ENCODE measurements at places on chromosomes 7 and 10.
A peak's percentile ranks its signal among the peaks of the same experiment; 100 is the strongest.

GRCh38 chr7:155477476-155477875, 19.5 kb downstream of the EN2 start:
- DNase-seq, result no peak

- peak; percentile 31 for DNase-seq
Observed at GRCh38 chr7:10412422-10413019, 561.2 kb upstream of the PHF14 start.

DNA sequence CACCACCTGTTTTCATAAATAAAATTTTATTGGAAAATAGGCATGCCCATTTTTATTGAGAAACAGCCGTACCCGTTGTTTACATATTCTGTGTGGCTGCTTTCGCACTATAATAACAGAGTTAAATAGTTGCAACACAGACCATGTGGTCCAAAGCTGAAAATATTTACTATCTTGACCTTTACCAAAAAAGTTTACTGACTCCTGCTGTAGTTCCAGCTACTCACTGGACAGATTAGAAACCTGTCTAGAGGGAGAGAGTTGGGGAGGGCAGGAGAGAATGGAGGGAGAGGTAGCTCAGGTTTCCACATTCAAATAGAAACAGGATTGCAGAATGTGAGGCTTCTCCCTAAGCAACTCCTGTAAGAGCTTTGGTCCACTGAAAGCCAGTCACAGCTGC, 55.1 kb upstream of the GLCCI1 start:
- no peak for DNase-seq

DNA sequence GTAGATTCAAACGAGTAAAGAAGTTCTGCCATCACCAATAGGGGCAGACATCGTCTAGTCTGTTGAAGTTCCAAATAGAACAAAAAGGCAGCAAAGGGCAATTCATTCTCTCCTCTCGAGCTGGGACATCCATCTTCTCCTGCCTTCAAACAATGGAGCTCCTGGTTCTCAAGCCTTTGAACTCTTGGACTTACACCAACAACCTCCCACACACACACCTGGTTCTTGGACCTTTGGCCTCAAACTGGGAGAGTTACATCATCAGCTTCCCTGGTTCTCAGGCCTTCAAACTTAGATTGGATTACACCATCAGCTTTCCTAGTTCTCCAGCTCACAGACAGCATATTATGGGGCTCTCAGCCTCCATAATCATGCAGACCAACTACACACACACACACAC, 9.8 kb upstream of the GIMAP5 start:
- DNase-seq, result no peak

DNA sequence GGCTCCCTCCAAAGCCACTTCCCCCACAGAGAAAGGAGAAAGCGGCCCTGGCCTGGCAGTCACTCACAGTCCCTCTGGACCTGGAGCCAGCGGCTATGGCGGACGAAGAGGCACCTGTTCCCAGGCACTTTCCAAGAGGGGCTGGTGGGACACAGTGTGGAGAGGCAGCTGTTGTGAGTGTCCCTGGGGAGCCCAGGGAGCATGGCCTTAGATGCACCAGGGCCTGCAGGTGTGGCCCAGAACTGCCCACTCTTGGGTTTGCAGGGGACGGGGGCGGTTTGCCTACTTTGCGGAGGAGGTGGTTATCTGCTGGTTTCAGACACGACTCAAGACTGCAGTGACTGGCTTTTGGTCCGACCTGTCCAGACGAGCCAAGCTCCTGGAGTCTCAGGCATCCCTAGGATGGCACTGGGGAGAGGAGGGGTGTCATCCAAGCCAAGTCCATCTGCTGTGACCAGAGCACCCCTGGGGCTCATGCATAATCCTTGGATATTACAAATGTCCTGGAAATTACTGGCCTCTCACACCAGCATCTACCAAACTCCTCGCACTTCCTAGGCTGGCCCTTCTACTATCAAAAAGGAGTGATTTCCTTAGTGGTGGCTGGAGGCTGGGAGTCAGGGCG, 18.4 kb downstream of the CTBP2 start:
- DNase-seq, result no peak

DNA sequence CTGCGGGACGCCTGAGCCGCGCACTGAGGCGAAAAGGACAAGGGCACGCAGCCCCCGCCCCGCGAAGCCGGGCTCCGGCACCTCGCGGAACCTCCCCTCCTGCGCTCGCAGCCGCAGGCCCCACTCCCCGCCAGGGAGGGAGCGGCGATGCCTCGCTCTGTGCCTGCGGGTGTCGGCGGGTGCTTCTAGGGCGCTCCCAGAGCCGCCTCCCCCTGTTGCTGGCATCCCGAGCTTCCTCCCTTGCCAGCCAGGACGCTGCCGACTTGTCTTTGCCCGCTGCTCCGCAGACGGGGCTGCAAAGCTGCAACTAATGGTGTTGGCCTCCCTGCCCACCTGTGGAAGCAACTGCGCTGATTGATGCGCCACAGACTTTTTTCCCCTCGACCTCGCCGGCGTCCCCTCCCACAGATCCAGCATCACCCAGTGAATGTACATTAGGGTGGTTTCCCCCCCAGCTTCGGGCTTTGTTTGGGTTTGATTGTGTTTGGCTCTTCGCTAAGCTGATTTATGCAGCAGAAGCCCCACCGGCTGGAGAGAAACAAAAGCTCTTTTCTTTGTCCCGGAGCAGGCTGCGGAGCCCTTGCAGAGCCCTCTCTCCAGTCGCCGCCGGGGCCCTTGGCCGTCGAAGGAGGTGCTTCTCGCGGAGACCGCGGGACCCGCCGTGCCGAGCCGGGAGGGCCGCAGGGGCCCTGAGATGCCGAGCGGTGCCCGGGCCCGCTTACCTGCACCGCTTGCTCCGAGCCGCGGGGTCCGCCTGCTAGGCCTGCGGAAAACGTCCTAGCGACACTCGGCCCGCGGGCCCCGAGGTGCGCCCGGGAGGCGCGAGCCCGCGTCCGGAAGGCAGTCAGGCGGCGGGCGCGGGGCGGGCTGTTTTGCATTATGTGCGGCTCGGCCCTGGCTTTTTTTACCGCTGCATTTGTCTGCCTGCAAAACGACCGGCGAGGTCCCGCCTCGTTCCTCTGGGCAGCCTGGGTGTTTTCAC, 519 bp downstream of the ITGB8 start:
- DNase-seq, result peak; percentile 12

GRCh38 chr10:31171402-31172083, 139.9 kb upstream of the ZNF438 start:
- peak; percentile 53 for DNase-seq

DNA sequence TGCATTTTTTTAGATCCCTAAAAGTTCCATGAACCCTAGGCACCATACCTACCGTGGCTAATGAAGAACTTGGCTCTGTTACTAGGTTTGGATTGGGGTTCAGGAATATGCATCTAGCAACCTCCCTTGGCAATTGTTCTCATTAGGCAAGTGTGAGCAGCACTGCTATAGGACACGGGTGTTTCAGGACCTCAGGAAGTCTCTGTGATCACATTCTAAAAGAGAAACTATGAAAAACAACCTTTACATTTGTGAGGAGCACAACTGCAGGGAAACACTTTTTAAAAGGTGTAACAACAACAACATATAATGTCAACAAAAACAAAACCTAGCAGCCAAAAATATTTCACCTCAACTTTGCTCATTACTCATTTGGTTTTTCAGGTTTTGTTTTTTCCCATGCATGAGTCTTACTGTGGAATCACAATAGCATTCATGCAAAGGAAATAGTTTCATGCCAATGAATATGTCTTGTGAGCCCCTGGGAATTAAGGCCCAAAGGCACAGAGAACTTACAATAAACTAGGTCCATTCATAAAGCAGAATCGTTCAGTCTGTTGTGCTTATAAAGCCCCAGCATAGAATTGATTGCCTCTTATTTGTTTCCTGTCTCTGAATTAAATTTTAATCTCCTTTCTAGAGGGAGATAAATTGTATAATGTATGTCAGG, 255.7 kb upstream of the DGKB start:
- peak; percentile 38 for DNase-seq

- peak; percentile 53 for DNase-seq
Observed at GRCh38 chr7:19713676-19714075, 4.8 kb upstream of the POLR1F start.

GRCh38 chr7:133255486-133255885, 2.6 kb downstream of the EXOC4 start:
- no peak for DNase-seq

DNA sequence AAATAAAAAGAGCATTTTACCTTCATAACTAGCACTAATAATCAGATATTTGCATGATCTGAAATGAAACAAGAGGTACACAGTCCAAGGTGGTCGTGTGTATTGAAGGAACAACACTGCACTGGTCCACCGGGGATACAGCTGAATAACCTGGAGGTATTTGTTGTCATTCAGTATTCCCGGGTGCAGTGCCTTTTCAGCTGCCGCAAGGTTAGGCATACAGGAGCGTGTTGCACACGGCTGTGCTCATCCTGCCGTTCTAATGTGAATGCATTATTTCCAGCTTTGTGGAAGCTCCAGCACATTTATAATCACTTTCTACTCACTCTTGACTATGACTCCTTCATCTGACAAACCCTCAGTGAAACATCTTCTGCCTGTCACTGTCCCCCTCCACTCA, 377.8 kb downstream of the GFRA1 start:
- DNase-seq, result no peak

DNA sequence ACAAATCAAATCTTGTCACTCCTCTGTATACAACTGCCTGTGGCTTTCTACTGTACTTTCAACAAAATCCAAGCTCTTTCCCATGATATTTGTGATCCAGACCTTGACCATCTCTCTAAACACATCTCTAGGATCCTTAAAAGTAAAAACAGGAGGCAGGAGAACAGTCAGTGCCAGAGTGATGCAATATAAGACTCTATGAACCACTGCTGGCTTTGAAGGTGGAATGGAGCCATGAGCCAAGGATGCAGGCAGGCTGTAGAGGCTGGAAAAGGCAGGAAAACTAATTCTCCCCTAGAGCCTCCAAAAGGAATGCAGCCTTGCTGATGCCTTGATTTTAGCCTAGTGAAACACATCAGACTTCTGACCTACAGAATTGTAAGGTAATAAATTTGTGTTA, 45.5 kb upstream of the LRRN3 start:
- DNase-seq, result peak; percentile 7

DNA sequence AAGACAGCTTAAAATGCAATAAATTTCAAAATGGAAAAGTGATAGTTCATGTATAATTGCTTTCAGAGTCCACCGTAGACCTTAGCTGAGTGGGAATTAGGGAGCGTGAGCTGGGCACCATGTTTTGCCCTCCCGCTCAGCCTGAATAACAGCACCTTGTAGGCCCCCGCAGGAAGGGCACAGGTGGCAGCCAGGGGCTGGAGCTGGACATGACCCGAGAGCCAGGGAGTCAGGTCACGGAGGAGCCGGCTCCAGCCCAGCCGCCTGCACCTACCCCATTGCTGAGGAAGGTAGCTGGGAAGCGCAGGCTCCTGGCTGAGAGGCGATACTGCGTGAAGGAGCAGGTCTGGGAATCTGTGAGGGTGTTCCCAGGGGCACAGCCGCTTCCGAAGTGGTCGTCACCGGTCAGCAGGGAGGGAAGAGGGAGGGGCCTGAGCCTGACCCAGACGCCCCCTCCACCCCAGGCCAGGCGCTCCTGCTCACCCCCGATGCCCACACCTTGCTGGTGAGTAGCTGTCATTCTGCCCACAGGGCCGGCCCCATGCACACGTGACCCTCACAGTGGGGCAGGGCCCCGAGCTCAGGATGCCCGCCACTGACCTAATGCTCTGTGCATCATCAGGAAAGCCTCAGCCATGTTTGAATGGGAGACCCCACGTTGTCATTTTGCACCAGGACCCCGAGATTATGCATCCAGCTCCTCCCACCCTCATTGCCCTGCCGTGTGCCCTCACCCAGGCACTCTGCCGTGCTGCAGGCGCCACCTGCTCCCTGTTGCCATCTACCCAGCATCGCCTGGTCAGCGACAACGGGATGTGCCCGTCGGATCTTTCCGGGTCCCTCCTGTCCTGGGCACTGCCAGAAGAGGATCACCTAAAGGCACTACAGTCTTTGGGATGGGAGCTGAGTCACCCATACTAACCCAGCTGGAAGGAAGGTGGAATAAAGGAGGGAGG, 129.2 kb upstream of the TCERG1L start:
- DNase-seq, result no peak

GRCh38 chr10:80536361-80536835, 1.3 kb upstream of the SH2D4B start:
- DNase-seq, result no peak

DNA sequence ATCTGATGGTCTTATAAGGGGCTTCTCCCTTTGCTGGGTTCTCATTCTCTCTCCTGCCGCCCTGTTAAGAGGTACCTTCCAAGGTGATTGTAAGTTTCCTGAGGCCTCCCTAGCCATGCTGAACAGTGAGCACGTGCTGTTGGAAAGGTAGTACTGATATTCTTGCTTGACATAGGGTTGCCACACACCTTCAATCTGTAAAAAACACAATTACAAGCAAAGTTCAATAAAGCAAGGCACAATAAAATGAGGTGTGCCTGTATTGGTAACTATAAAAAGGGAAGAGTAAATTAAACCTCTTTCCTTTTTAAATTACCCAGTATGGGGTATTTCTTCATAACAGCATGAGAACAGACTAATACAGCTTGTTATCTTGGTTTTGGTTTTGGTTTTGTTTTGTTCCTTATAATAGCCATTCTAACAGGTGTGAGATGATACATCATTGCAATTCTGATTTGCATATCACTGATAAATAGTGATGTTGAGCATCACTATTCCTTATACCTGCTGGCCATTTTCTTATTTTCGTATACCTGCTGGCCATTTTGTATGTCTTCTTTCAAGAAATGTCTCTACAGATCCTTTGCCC, 164.9 kb upstream of the TRIM24 start:
- DNase-seq, result no peak

GRCh38 chr10:71575934-71576801, 143.4 kb downstream of the C10orf105 start:
- no peak for DNase-seq

GRCh38 chr7:30934225-30934624, 22.6 kb downstream of the AQP1 start:
- DNase-seq, result no peak

GRCh38 chr7:29463504-29464158, 100.0 kb upstream of the PRR15 start:
- no peak for DNase-seq

- peak; percentile 53 for DNase-seq
Observed at GRCh38 chr10:5752301-5752871, 60.8 kb downstream of the GDI2 start.

- DNase-seq, result no peak
Observed at GRCh38 chr10:28807760-28808613, 130.7 kb downstream of the BAMBI start.

DNA sequence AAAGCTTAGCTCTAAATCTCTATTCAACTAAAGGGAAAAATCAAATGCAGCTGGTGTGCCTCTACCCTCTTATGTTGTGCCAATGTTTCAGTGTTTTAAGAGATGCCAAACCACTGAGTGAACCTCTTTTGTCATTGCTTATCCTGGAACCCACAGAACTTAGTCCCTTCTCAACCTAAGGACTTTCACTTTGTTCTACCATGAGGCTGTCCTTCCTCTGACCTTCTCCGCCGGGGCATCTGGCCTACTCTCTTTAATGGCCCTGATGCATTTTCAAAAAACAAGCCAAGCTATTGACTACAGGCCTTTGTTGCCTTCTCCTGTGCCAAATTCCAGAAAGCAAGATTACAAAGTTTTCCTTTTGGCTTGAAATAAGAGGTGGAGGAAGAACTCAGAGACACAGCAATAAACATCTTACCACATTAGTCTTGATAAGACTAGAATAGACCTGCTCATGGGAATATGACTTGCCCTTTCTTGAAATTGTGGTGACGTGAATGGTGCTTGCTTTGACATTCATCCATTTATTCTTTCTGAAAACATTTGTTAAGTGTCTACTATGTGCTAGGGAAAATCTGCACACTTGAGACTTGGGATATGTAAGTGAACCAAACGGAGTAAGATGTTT, 253.2 kb upstream of the SMIM30 start:
- DNase-seq, result peak; percentile 2

- DNase-seq, result no peak
Observed at GRCh38 chr7:133290041-133290440, 37.2 kb downstream of the EXOC4 start.

GRCh38 chr7:101162551-101163278, 2.7 kb downstream of the VGF start:
- DNase-seq, result peak; percentile 47
